Left ventricle myocardium superior (tissue), 1 donor: ENCODE measurements at places on chromosomes 7 and 10. TPM values are rescaled to one million over a fixed set of nuclear protein-coding genes. Genes with fewer than 3 reads are reported as not detected.

Gene BCCIP
- total RNA-seq: 43.4 TPM

- peak; percentile 92 for DNase-seq
Measured at GRCh38 chr10:124864421-124865193, 63.0 kb downstream of the ABRAXAS2 start.

DNA sequence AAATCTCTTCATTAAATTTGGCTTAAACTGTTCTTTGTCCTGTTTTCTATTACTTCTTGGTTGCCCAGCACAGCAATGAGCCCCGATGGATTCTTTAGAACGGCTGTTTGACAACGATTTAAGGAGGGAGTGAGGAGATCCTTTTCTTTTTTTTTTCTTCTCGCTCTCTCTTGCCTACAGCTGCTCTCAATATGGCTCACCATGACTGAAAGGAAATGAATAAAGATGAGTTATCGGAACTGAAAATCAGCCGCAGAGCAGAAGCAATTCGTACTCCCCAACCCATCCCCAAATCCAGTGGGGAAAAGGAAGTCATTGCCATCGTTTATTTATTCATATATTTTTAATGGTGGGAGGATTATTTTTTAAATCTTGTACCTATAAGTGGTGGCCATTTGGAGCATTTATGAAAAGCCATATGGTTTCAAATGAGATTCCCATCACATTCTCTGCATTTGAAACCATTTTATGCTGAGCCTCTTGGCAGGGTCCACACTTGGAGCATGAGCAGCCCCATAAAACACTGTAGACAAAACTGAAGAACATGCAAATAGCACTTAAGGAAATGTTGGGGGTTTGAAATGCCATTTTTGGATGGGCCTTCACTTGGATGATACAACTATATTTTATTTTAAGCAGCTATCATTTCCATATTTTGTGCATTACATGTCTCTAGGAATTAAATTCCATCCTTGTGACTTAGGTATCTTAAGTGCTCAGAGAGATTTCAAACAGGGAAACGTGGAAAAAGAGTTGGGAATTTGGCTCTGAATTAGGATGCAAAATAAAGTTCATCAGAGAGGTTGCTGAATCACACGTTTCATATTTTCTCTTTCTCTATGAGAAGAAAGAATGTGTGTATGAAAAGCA is 107.7 kb upstream of the FZD1 start:
- DNase-seq: no peak

GRCh38 chr10:62284221-62284620 is 15.6 kb upstream of the RTKN2 start:
- DNase-seq: no peak
